ENCODE measurements at places on chromosomes 5 and 9.

DNA sequence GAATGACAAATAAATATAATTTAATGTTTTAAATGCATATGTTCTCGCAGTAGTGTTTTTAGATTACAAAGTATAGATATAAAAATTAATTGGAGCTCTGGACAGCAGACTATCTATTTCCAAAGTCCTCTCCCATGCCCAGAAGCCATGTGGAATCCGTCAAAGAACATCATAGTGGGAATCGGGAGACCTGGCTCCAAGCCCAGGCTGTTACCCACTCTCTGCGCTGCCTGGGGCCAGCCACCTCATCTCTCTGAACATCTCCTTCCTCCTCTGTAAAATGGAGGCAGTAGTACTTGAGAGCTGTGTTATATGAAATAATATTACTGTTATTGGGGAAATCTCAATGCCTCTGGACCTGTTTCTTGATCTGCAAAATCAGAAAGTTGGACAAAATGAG, 58.1 kb upstream of the SLC30A5 start:
- no peak for DNase-seq

- DNase-seq = no peak
Measured at GRCh38 chr5:122965111-122965510, 71.4 kb downstream of the PPIC start.

DNA sequence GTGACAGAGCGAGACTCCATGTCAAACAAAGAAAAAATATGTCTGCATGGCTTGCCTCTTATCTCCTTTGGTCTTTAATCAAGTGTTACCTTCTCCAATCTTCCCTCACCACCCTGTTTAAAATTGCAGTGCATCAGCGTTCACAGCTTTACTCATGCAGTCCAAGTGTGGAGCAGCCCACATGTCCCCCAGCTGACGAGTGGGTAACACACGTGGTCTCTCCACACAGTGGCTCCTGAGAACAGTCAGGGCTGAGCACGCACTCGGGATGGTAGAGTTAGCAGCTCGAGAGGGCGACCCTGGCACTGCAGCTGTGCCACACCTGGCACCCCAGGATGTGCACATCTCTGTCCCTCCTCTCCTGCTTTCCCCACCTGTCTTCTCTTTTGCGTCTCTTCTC, 25.9 kb upstream of the CFAP157 start:
- no peak for DNase-seq

DNA sequence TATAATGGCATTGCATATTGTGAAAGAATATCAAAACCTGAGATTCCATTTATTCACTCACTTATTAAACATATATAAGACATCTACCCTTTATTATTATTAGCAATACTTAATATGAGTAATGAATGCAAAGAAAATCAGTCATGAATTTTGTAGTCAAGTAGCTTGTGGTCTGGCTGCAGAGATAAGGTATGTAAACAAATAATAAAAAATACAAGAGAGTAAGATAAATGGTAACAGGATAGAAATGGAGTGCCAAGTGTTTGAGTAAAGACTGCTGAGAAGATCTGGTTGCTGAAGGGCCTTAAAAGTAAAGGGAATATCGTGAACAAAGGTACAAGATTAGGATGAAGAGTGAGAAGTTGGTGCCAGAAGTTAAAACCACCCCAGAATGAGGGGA, 18.4 kb downstream of the TRIM32 start:
- DNase-seq = no peak

GRCh38 chr5:96149546-96149945, 187.9 kb upstream of the ELL2 start:
- no peak for DNase-seq

- no peak for DNase-seq
Measured at GRCh38 chr5:107272954-107273353, 397.8 kb downstream of the EFNA5 start.

- no peak for DNase-seq
Measured at GRCh38 chr5:172164769-172165212, 23.2 kb downstream of the STK10 start.

- no peak for DNase-seq
Measured at GRCh38 chr5:98099448-98100105, 673.9 kb upstream of the RGMB start.

- DNase-seq = peak; percentile 62
Measured at GRCh38 chr9:99057665-99058625, 47.0 kb upstream of the TGFBR1 start.

GRCh38 chr5:143693651-143694252, 118.2 kb upstream of the HMHB1 start:
- DNase-seq = no peak

DNA sequence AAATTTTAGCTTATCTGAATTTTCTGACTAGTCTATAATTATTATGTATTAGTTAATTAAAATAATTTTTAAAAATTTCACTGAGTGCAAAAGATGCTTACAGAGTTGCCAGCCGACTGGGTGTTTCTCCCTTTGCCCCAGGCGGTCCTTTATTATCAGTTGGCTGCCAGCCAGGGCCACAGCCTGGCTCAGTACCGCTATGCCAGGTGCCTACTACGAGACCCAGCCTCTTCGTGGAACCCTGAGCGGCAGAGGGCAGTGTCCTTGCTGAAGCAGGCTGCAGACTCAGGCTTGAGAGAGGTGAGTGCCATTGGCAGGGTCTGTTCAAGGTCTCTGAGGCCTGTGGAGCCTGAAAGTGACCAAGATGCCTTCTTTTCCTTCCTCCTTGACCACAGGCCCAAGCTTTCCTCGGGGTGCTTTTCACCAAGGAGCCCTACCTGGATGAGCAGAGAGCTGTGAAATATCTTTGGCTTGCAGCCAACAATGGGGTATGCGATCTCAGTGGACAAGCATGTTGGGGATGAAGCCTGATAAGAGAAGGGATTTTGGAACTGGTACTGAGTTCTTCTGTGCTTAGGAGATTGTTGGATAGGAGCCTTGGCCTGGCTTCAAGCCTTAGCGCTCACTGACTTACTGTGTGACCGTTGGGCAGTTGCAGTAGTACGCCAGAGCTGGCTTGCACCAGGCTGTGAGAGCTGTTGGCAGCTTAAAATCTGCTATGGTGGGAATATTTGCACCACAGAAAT, 10.6 kb downstream of the DELE1 start:
- no peak for DNase-seq

Data from HL-60 (cell line).